ENCODE measurements at places on chromosomes 5 and 9. TPM values are rescaled to one million over a fixed set of nuclear protein-coding genes. Genes with fewer than 3 reads are reported as not detected.

Gene PLCXD3
- not detected for polyA plus RNA-seq

Gene MLANA
- polyA plus RNA-seq, result 0.27 TPM

Gene TAF11L10
- polyA plus RNA-seq, result not detected

Gene SHC3
- not detected for polyA plus RNA-seq

Gene BHMT
- not detected for polyA plus RNA-seq

Gene ANKRD34B
- polyA plus RNA-seq, result not detected

Gene DBH
- not detected for polyA plus RNA-seq

Gene ADAMTS6
- polyA plus RNA-seq, result not detected

Gene DNLZ
- 77.4 TPM for polyA plus RNA-seq

Gene ZNF462
- polyA plus RNA-seq, result not detected

Gene PCDHGA12
- not detected for polyA plus RNA-seq

Gene FBP2
- polyA plus RNA-seq, result not detected

Gene PCDHGA7
- polyA plus RNA-seq, result not detected

Gene PCDHA12
- polyA plus RNA-seq, result not detected

Gene GTF3C5
- 41.0 TPM for polyA plus RNA-seq

Gene GARIN3
- not detected for polyA plus RNA-seq

Gene SH3RF2
- not detected for polyA plus RNA-seq

Gene BTNL8
- not detected for polyA plus RNA-seq

Gene CXCL14
- polyA plus RNA-seq, result not detected

Gene SOX30
- polyA plus RNA-seq, result 0.35 TPM

Gene SAXO1
- polyA plus RNA-seq, result not detected
